ENCODE measurements at places on chromosomes 7 and 10.

GRCh38 chr7:75878312-75878768 is 494 bp upstream of the RHBDD2 start:
- no peak for DNase-seq

DNA sequence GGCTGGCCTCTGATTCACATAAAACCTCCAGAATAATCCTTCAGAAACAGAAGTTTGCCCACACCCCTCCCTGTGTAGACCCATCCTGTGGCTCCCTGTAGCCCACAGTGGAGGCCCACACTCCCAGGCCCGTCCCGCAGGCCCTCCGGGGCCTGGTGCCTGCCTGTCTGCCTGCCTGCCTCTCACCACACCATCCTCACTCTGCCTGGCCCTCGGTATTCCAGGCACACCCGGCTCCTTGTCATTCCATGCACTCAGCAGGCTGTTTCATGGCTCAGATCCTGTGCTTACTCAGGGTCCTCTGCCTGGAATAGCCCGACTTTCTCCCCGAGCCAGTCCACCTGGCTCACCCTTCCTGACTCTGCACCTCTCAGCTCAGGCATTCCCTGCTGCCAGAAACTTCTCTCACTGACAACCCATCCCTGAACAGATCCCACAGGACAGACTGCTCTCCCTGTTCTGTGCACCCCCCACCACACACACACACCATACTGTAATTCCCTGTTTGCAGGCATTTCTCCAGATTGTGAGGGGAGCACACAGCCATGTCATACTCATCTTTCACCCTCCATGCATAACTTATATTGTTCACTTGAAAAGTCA is 498.0 kb upstream of the ZMIZ1 start:
- no peak for DNase-seq

DNA sequence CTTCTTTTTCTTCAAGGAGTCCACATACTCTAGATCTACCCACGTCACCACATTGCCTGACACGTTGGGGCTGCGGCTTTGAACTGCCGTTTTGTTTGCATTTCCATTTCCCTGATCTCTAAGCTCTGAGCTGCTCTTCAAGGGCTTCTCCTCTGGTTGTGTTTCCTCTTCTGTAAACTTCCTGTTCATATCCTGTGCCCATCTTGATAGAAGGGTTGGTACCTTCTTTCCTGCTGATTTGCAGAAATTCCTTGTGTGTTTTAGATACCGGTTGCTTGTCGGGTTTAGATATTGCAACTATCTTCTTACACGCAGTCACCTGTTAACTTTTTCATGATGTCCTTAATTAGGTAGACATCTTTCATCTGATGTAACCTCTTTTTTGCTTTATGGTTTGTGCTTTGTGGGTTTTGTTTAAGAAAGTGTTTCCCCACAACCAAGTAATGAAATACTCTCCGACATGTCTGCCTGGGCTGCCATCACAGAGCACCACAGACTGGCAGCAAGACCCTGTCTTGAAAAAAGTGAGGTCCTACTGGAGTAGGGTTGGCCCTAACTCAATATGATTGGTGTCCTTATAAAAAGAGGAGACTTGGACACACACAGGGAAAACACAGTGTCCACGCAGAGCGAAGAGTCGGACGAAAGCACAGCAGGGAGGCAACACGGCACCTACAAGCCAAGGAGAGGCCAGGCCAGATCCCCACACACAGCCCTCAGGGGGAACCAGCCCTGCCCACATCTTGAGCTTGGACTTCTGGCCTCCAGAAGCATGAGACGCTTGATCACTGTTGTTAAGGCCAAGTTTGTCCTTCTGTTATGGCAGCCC is 99.1 kb upstream of the PDGFA start:
- DNase-seq, result peak; percentile 97

GRCh38 chr10:1650542-1651269 is 86.6 kb downstream of the ADARB2 start:
- DNase-seq, result no peak

- no peak for DNase-seq
These were observed 12.4 kb upstream of the ZNF862 start for GRCh38 chr7:149825567-149826343.
